SIG-M5 (cell line): ENCODE measurements at places on chromosomes 12 and 14.

DNA sequence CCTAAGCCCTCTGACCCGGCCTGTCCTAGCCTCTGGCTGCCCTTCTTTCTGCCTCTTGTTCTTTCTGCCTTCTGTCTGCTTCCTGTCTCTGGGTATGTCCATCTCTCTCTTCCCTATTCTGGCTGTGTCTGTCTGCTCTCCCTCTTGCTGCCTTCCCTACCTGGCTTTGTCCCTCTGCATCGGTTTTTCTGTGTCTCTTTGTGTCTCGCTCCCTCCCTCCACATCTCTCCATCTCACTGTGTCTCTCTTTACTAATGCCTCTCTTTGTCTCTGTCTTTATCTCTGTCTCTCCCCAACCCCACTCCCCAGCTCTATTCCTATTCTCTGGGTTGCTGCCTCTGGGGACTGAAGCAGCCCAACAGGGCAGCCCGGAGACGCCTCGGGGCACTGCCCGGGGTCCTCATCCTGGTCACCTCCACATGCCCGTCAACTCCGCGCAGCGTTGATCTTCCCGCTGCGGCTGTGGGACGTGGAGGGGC, 10.1 kb downstream of the SHMT2 start:
- no peak for DNase-seq

DNA sequence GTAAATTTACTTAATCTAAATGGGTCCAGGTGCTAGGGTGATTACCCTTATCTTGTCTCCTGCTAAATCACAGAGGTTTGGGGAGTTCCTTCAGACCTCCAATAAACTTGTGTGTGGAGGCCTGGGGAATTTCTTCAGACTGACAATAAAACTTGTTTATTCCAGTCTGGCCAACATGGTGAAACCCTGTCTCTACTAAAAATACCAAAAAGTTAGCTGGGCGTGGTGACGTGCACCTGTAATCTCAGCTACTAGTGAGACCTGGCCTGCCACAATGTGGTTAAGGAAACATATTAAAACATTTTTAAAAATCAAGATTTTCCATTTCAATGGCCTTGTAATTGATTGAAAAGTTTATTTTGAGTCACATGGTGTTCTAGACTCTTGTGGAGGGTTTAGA, 126.9 kb upstream of the FGD4 start:
- no peak for DNase-seq

DNA sequence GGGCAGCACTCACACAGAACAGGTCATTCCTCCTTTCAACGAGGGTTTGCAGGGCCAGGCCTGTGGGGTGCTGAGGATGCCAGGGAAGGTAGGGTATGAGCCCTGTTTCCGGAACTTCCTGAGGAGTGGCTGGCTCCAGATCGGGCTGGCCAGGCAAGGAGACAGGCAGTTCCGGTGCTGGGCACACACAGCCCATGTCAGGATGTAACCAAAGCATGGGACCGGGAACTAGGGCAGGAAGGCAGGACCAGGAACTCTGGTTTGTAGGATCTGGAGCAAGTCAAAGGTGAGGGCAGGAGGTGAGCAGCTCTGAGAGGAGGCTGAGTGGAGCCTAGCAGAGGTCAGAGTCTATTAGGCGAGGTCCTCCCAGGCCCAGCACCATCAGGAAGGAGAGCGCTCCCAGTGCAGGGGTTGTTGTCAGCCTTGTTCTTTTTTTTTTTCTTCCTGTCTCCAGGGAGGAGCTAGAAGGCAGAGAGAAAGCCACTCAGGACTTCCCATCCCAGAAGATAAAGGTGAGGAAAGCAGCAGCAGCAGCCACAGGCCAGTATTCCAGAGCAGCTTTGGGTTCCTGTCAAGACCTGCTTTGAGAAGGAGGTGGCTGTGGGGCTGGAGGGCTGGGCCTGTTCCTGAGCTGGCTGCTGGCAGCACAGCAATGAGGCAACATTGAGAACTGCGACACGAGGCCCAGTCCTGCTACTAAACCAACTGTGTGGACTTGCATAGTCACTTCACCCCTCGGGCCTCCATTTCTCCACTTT, 49.0 kb upstream of the PTGR2 start:
- no peak for DNase-seq

GRCh38 chr12:15547691-15548090, 225.4 kb downstream of the PTPRO start:
- DNase-seq: no peak

DNA sequence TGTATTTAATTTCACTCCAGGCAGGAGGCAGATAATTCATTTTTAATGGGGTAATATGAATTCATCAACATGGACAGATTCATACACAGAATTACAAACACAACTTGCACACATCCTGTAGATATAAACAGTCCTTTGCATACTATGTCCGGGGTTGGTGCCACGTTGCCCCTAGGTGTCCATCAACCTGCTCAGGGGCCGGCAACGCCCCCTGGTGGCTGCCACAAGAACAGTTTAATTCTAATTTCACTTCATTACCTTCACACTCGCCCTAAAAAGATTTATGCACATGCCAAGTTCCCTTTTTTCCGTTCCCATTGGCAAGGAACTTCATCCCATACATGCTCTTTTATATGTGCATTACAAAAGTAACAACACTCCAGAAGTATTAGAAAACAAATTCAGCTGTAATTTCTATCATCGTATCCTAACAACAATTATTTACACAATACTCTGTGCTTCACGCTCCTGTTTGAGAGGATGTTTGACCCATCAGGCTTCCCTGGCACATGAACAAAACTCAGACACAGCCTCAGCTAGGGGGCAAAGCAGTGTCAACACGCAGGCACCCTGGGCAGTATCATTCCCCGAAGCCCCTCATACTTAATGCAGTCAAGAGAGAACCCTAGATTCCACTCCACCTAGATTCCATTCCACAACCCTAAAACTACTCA, 15.5 kb downstream of the MANSC1 start:
- no peak for DNase-seq

GRCh38 chr12:132445884-132446632, 43.9 kb upstream of the FBRSL1 start:
- peak; percentile 69 for DNase-seq

GRCh38 chr12:76329159-76329558, 19.1 kb downstream of the BBS10 start:
- no peak for DNase-seq

GRCh38 chr12:101552277-101552676, 42.5 kb upstream of the MYBPC1 start:
- DNase-seq: no peak

- no peak for DNase-seq
Measured at GRCh38 chr14:102201776-102202175, 62.1 kb downstream of the WDR20 start.

GRCh38 chr14:23421594-23421993, 13.5 kb upstream of the MYH6 start:
- DNase-seq: no peak

- DNase-seq: no peak
Measured at GRCh38 chr12:24772813-24773212, 176.1 kb downstream of the BCAT1 start.

DNA sequence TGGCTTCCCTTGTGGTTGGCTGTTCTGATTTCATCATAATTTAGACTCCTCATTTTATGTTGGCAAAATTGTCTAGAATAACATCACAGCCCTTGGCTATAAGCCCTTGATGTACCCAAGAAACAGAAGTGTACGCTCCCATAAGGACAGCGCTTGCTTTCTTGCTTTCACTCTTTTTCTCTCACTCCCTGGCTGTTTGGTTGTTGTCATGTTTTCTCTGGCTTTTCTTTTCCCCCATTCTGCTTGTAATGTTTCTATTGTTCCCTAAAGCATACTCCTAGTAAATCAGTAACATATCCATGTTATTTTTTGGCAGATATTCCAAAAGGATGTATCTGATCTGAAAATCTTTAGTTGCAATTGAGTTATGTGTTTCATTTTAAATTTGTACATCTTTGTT, 530.5 kb downstream of the NOVA1 start:
- DNase-seq: no peak

- no peak for DNase-seq
Measured at GRCh38 chr12:121638298-121639202, 12.2 kb downstream of the ORAI1 start.

- DNase-seq: no peak
Measured at GRCh38 chr14:72652179-72652578, 241.7 kb downstream of the DPF3 start.

- DNase-seq: no peak
Measured at GRCh38 chr12:2858944-2859421, 2.1 kb upstream of the TEX52 start.

GRCh38 chr12:52794479-52795331, 1.2 kb downstream of the KRT3 start:
- no peak for DNase-seq

- DNase-seq: no peak
Measured at GRCh38 chr14:67569011-67569650, 30.9 kb downstream of the PIGH start.

DNA sequence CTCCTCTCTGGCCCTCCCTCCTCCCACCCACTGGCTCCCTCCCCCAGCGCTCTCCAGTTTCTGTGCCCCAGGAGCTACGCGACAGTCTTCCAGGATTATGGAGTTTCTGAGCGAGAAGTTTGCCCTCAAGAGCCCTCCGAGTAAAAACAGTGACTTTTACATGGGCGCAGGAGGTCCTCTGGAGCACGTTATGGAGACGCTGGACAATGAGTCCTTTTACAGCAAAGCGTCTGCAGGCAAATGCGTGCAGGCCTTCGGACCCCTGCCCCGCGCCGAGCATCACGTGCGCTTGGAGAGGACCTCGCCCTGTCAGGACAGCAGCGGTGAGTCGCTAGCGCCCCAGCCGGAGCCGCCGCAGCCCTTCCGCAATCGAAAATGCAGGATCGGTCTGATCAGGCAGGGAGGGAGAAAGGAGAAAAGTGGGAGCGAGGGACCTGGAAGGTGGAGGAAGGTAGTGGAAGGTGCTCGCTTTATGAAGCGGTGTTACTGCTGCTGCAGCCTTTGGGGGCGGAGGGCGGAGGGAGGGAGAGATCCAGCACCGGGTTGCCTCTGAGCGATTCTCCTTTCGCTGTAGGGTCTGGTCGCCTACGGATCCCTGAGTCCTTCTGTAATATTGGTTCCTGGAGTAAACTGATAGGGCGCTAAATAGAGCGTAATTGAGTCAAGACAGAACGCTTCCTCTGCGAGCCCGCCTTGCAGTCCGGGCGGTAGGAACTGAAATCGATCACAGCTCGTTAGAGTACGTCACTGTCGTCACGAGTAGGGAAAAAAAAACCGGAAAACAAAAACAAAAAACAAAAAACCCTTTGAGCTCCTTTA, at the start of gene ALX1:
ALX1 (plus strand) TSS at position 56 of the 819 bp plus-strand sequence; CDS start at position 98, 42 bp downstream.
- DNase-seq: no peak

DNA sequence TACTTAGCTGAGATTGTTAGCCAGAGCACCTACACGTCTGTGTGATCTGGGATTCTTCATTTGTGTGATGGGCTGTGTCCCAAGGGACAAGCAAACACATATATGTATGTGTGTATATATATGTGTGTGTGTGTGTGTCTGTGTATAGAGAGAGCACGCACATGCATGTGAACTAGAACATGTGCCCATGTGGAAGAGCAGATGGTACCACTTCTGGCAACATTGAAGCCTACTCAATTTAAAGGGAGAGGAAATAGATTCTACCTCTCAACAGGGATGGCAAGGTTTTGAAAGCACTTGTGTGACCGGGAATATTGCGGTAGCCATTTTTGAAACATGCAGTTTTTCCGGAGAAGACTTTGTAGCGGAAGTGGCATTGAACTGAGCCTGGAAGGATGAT, 1.4 kb downstream of the TOMM20L start:
- DNase-seq: no peak

- DNase-seq: no peak
Measured at GRCh38 chr12:94644141-94644979, 6.0 kb downstream of the TMCC3 start.

DNA sequence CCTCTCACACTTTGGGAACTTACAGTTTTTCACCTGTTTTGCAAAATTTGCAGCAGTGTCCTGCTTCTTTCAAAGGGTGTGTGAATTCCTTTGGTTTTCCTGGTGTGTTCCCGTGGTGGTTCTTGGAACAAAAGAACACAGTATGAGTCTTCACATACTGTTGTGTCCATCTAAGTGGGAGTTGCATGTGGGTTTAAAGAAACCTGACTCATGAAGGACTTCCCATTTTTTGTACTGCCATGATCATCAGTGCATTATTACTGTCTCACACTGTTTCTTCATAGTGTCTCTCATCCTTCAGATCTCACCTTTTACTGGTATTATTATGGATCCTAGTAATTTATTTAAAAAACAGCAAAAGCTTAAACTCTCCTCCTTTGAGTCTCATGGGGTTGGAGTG, 3.8 kb upstream of the GZMH start:
- DNase-seq: no peak

DNA sequence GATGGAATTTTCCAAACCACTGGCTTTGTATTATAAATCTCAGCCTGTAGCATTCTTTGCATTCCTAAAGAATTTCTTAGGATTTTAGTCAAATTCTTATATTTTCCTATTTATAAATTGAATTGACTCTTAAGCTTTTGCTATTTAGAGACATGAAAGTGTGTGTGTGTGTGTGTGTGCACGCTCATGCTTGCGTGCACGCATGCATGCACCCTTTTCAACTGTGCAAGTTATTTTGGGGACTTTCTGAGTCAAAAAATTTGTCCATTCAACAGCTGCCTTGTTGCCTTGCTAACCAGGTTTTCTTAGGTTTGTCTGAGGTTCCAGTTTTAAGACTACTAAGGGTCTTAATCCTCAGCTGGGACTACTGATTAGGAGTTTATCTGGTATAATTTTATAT, 42.6 kb downstream of the GPATCH2L start:
- DNase-seq: no peak

DNA sequence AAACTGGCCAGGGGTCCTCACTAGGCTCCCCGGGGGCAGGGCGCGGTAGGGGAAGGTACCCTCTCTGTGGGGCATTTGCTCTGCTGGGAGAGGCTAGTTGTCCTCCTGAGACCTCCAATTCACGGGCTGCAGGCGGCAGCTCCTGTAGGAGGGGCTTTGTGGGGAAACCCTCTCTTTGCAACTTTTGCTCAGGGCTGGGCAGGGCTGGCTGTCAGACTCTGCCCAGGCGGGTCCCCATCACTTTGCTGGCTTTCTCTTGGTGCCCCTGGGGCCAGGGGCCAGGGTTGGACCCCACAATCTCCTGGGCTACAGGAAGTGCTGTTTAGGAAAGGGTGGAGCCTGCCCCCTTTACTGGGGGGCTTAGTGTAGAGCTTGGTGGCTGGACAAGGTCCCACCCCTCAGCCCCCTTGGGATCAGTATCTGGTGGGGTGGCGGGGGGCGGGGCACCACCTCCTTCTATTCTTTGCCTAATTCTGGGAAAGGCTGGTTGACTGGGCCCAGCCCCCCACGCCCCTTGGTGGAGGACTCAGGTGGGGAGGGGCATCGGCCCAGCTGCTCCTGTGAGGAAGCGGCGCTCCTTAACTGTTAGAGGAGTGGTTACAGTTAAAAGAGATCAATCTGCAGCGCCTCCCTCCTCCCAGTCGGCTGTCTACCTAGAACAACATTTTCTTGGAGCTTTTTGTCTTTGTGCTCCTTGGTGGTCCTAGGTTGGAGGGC, 918.7 kb downstream of the AACS start:
- no peak for DNase-seq

GRCh38 chr14:75286313-75286712, 7.7 kb downstream of the FOS start:
- DNase-seq: no peak

- no peak for DNase-seq
Measured at GRCh38 chr14:25484235-25484634, 434.3 kb upstream of the STXBP6 start.
